ENCODE measurements at places on chromosomes 5 and 9.

GRCh38 chr9:110807956-110808598 lies 139.5 kb downstream of the MUSK start:
- DNase-seq = no peak

DNA sequence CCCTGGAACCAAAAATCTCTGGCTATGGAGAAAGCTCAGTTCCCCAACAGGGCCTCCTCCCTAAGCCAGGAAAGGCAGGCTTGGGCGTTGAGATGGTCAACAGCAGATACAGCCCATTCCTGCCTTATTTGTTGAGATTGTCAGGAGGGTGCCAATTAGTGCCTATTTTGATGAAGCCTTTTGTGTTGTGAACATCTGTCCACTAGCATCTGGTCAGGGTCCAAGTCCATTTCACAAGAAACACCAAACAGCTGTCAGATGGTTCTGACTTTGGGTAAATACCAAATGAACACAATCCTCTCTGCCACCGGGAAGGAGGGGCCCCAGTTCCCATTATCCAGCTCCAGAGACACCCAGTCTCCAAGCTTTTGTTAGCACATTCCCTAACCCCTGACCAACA lies 19.9 kb downstream of the SEMA6A start:
- DNase-seq = no peak

GRCh38 chr5:36842087-36842486 lies 34.5 kb upstream of the NIPBL start:
- no peak for DNase-seq

DNA sequence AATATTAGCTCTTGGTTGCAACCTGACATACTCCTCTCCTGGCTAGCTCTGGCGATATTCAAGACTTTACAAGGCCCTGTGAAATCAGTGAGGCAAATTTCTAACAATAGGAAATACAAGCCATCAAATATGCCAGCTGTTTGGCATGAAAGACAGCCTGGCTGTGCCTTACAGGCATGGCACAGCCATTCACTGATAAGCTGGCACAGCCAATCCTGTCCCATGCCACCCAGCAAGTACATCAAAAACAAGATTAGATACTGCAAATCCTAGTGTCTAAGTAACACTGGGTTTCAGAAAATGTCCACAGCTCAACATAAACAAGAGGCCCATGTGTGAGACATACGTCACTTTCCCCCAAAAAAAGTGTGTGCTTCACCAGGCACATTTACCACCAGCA lies 1045.8 kb upstream of the DMAC1 start:
- DNase-seq = no peak

DNA sequence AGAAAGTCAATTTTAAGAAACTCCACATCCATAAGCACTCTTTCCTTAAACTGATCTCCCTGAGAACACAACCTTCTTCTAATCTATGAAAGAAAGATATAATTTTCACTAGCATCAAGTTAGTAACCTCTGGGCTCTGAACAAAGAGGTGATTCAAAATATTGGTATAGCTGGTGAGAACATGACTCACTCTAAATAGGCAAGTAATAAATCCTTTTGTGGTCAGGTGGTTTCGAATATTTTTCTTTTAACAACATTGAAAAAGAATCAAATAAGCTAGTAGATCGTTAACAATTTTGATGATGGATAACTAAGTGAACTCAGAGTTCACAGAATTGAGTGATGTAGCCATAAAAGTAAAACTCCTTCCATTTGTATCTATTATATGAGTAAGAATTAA lies 150.6 kb upstream of the IQGAP2 start:
- DNase-seq = no peak
